AG04450 (cell line): ENCODE measurements at places on chromosomes 2 and 18. TPM values are rescaled to one million over a fixed set of nuclear protein-coding genes. Genes with fewer than 3 reads are reported as not detected.

Gene MOGAT1
- not detected in 2 replicates for polyA plus RNA-seq

Gene GCKR
- 0.14 and 0.36 TPM in 2 replicates for polyA plus RNA-seq

Gene FEV
- not detected in 2 replicates for polyA plus RNA-seq

Gene ST8SIA5
- polyA plus RNA-seq: not detected in 2 replicates

Gene ASB18
- polyA plus RNA-seq: not detected in 2 replicates

Gene FAM168B
- polyA plus RNA-seq: 84.3 and 99.2 TPM in 2 replicates

Gene SLC5A7
- not detected in 2 replicates for polyA plus RNA-seq

Gene NT5C1B
- not detected in 2 replicates for polyA plus RNA-seq

Gene TET3
- 3.1 and 3.2 TPM in 2 replicates for polyA plus RNA-seq

Gene PCARE
- not detected in 2 replicates for polyA plus RNA-seq

Gene SFT2D3
- polyA plus RNA-seq: 4.3 and 5.3 TPM in 2 replicates

Gene NTSR2
- not detected in 2 replicates for polyA plus RNA-seq

Gene CHRND
- not detected in 2 replicates for polyA plus RNA-seq

Gene POLE4
- polyA plus RNA-seq: 47.9 and 50.2 TPM in 2 replicates

Gene SP140
- polyA plus RNA-seq: 0.73 and 1.5 TPM in 2 replicates

Gene EVA1A
- 22.8 and 32.5 TPM in 2 replicates for polyA plus RNA-seq

Gene CROCC2
- not detected in 2 replicates for polyA plus RNA-seq

Gene MEP1B
- not detected in 2 replicates for polyA plus RNA-seq

Gene CRYGD
- polyA plus RNA-seq: not detected in 2 replicates

Gene POTEC
- polyA plus RNA-seq: not detected in 2 replicates
